ENCODE measurements at places on chromosomes 4 and X. TPM values are rescaled to one million over a fixed set of nuclear protein-coding genes. Genes with fewer than 3 reads are reported as not detected.

- no peak for DNase-seq
These were observed 5.9 kb downstream of the PHEX start for GRCh38 chrX:22037911-22038537.

GRCh38 chrX:136586386-136586785, 54.4 kb downstream of the VGLL1 start:
- DNase-seq = no peak

GRCh38 chrX:46444011-46444410, 101.2 kb downstream of the ZNF674 start:
- no peak for DNase-seq

DNA sequence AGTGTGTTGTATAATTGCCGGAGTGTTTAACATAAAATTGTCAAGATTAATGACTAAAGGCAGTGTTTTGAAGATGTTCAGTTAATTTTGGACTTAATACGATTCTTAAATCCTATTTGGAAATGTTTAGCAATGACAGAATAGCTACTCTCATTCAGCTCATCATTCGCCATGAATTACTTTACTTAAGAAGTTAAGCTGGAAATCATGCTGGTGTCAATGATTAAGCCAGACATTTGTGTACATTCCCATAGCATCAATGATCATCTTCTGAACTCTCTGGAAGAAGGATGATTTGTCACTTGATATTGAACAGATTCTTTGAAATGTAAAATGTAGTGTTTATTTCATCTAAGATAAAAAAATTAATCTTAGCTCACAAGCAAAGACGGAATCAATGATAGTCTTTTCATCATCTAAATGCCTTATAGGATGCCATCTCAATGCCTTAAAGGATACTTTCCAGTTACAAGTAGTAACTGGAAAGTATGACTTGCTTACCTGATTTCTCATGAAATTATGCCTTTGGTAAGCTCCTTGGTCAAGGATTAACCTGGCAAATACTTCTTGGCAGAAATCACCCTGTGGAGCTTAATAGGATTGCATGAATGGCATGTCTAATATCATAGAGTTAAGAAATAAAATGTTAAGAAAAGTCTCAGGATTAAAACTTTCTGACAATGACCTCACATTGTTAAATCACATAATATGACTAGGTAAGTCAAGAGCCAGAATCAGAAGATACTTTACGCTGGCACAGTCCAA, 515.5 kb upstream of the AGA start:
- no peak for DNase-seq

DNA sequence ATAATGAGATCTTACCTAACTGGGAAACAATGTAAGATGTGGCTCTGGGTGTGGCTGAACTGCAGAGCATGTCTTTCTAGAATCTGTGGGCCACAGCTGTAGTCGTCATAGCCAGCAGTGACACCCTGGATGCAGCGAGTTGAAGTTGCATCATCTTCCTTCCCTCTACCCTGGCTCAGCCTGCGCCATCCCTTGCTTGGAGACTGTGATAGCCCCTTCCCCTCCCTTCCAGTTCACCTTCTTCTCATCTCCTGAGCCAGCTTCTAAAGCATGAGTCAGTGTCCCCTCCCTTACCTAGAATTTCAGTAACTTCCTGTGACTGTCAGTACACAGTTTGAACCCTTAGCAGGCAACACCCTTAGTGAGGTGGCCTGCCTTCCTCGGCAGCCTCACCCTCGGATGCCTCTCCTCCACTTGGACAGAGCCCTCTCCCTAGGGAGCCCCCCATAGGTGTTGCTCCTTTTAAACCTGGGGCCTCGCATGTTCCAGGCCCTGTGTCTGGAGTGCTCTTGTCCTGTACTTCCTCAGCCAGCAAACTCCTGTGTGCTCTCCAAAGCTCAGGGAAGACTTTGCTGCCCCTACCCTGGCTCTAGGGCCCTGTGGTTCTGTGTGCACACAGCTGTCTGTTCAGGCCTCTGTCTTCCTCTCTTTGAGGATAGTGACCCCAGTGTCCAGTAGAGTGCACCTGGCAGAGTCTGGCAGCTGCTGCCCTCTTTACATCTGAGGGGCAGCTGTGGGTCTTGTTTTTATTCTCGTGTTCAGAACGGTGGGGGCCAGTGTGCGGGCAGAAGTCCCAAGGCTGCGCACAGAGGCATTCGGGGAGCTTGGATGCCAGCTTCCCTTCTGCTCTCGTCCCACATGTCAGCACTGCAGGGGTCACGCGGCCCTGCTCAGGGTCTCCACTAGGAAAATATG, 43.7 kb upstream of the TADA2B start:
- DNase-seq = peak; percentile 38

GRCh38 chr4:95394752-95395306, 153.9 kb downstream of the UNC5C start:
- no peak for DNase-seq

DNA sequence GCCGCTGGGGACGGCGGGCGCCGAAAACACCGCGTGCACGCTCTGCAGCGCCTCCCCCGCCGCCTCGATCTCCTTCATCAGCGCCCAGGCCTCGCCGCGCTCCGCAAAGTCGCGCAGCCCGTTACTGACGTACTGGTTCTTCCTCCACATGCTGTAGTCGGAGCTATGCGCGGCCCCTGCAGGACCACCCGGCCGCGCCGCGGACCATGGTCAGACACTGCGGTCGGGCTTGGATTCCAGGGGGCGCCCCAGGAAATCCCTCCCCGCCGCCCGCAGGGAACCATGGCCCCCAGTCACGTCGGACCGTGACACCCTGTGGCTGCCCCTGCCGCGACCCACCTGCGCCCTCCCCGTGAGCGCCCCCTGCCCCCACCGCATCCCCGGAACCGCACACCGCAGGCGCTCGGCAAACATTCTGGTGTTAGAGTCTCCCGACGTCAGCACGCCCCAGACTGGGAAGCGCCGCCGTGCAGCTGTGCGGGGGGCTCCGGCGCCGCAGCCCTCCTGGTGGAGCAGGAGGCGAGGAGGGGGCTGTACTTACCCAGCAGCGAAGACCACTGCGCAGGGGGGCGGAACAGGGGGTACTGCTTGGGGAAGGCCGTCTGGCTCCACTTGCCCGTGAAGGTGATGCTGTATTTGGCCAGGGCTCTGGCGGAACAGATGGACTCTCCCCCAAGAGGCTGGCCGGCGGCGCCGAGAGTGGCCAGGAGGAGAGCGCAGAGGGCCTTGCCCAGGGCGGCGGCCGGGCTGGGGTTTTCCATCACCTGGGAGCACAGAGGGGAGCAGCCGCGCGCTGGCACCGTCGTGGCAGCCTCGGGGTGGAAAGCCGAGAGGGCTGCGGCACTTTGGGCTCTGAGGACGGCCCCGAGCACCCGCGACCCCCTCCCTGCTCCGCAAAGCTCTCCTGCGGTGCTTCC, 814 bp downstream of the SPON2 start:
- peak; percentile 89 for DNase-seq

DNA sequence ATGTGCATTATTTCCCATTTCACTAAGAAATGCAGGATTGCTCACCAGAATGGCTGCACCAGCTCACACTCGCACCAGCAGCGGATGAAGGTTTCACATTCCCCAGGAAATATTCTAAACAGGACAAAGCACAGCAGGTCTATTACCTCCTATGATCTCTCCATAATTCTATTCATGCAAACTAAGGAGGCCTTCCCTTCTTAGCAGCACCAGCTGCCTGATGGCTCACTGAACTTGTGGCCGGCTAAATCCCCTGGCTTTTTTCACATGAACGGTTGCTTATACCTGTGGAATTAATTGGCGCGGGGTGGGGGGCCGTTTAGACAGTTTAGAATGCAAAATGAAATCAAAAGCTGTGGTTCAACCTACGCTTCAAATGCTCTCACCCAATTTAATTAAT, 73.5 kb upstream of the SRD5A3 start:
- no peak for DNase-seq

DNA sequence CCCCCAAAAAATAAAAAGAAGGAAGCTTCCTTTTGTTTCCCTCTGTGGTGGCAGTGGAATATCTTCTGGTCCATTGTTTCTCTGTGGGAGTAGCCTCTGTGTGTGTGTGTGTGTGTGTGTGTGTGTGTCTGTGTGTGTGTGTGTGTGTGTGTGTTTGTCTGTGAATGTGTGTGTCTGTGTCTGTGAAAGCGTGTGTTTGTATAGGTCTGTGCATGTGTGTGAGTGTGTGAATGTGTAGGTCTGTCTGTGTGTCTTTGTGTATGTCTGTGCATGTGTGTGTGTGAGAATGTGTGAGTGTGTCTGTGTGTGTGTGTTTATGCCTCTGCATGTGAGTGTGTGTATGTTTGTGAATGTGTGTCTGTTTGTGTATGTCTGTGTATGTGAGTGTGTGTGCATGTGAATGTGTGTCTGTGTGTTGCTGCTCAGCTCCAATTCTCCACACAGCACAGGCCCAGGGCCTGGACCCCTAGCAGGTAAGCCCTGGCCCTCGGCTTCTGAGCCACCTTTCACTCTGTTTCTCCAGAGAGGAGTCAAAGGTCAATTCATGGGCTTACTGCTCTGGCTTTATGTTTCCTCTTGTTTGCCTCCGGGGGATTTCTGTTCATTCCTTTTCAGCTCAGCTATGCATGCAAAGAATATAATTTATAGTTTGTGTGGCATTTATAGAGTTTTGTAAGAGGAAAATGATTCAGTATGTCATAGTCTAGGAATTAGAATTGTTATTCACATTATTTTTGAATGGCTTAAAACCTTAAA, 89.8 kb downstream of the UCHL1 start:
- no peak for DNase-seq

GRCh38 chrX:151974336-151975227, at the start of gene GABRE:
Gene GABRE (minus strand): TSS chrX:151974676. CDS start chrX:151974625, 51 bp downstream.
- peak; percentile 21 for DNase-seq

The ODAPH gene
- total RNA-seq = not detected

The ERVMER34-1 gene
- total RNA-seq = 0.94 TPM

The IL21 gene
- not detected for total RNA-seq

The RNF175 gene
- not detected for total RNA-seq
